ENCODE measurements at places on chromosomes 12 and 14.

DNA sequence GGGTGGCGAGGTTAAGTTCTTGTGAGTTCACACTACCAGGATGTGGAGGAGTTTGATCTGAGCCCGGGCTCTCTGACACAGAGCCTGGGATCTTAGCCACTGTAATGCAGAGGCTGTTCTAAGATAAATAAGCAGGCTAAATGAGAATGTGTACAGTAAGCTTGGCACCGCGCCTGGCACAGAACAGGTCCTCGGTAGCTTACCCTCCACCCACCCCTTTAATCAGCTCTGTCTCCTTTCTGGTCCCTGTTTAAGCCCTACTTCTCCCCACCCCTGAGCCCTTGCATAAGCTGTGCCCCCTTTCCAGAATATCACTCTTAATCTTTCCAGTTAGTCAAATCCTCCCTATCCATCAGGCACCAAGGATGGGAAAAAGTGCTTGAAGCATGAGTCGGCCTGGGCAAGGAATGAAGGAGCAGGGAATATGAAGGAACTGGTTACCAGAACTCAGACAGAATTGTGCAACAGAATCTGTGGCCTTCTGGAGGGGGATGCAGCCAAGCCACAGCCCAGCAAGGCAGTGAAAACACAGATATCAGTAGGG is 32.8 kb upstream of the CMKLR1 start:
- no peak for DNase-seq

DNA sequence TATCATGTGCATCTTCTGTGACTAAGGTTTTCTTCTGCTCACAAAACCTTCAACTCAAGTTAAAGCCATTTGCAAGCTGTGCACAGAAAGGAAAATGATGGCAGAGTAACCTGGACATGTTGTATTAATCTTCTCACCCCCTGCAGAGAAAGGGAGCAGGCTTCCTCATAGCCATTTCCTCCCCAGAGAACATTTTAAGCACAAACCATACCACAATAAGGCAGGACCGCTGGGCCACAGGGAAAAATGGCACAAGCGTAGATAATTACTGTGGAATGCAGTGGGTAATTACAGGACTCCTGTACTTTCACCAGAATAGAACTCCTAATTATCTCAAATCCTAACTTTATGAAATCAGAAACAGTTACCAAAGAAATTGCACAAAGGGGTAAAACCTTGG is 215.7 kb downstream of the KIF21A start:
- no peak for DNase-seq

DNA sequence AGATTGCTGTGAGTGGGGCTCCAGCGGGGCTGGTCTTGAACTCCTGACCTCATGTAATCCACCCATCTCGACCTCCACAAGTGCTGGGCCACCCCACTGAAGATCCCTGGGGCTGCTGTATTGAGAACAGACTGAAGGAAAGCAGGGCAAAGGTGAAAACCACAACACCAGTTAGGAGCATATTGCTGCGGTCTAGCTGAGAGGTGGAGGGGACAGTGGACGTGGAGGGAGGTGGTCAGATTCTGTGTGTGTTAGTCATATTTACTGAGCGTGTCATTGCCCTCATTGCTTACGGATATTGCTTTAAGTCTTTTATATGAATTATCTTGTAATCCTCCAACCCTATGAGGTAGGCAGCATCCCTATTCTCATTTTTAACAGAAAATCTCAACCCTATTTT is 69.0 kb upstream of the OVCH1 start:
- DNase-seq, result no peak

GRCh38 chr14:72547999-72548398 is 345.9 kb downstream of the DPF3 start:
- no peak for DNase-seq

GRCh38 chr14:65151609-65151956 is 49.3 kb upstream of the MAX start:
- no peak for DNase-seq

DNA sequence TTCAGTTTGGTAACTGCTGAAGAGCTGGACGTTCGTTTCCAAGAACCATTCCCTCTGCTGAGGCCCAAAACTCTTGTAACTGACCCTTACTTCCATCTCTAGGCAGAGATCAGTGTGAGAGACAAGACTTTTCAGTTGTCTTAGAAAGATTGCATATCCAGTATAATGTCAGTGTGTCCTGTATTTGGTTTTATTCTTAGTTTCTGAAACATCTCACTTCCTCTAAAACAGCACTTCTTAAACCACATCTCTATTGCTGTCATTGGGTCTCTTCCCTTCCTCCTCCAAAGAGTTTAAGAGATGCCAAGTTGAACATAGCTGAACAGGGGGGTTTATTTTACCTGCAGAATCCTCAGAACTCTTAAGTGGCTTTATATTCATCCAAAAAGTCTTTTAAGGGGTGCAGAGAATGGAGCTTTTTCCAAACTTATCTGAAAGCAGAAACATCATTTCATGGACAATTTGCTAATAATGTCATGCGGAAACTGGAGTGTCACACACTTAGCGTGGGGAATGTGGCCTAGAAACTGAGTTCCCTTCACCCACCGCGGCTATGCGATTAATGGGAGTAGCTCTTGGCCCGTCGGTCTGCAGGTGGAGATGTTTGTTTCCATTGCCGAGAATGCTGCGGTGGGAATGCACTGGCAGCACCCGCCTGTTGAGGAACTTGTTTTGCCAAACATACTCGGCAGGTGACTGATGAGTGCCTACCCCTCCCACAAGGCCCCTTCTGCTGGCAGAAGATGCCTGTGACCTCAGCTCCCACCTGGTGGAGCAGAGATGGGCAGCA is 148.2 kb downstream of the ADGRD1 start:
- DNase-seq, result peak; percentile 44

DNA sequence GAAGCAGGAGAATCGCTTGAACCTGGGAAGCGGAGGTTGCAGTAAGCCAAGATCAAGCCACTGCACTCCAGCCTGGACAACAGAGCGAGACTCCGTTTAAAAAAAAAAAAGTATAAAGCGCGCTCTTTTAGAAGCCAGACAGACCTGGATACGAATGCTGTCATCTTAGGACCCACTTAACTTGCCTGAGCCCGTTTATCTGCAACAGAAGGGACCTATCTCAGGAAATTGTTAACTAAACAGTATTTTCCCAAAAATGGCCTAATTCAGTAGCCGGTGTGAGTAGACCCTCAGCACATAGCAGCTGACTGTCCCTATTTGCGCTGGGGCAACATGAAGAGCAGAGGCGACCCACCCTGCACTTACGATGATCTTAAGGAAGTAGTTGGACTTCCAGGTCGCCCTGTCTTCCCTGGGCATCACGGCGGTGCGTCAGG is 529 bp downstream of the RPLP0 start:
- DNase-seq, result no peak

- DNase-seq, result no peak
Measured at GRCh38 chr12:6932766-6933165, 5.0 kb downstream of the ATN1 start.

DNA sequence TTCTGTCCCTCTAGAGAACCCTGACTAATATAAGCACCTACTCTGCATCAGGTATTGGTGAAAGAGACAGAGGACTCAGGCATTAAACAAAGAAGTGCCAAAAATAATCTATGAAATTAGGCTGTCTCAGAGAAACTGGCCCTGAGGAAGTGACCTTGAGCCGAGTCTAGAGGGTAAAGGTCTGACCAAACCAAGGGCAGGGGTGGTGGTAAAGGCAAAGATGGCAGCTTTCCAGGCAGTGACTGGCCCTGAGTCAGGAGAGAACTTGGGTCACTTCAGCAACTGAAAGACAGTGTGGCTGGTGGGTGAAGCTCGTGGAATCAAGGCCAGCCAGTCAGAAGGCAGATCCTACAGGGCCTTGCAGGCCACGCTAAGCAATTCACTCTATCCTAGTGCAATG is 30.6 kb downstream of the CDKL1 start:
- DNase-seq, result no peak

GRCh38 chr12:122190842-122191668 is 8.1 kb downstream of the LRRC43 start:
- peak; percentile 59 for DNase-seq

DNA sequence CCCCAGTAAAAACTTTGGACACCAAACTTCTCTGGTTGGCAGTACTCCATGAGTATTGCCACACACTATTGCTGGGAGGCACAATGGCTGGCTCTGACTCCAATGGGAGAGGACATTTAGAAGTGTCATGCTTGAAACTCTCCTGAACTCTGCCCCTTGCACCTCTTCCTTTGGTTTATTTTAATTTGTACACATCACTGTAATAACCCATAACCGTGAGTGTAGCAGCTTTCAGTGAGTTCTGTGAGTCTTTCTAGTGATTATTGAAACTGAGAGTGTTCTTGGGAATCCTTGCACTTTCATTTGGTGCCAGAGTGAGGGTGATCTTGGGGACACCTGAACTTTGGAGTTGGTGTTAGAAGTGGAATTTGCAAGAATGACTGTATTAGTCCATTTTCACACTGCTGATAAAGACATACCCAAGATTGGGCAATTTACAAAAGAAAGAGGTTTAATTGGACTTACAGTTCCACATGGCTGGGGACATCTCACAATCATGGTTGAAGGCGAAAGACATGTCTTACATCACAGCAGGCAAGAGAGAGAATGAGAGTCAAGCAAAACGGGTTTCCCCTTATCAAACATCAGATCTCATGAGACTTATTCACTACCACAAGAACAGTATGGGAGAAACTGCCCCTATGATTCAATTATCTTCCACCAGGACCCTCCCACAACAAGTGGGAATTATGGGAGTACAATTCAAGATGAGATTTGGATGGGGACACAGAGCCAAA is 41.3 kb upstream of the CEP83 start:
- peak; percentile 46 for DNase-seq

GRCh38 chr14:79487632-79488031 is 723.7 kb downstream of the DIO2 start:
- no peak for DNase-seq

DNA sequence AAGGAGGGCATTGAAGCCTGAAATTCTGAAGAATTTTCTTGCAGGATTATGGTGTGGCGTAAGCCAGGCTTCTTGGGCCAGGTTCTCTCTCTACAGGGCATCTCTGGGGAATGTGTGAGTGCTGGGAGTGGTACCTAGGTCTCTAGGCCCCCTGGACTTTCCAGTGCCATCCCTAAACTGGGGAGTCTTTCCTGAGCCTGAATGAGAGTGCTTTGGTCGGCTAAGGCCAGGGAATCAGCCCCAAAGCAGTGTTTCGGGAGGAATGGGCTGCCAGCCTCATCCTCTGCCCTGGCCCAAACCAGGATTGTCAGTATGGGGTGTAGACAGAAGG is 93.9 kb downstream of the CALM1 start:
- no peak for DNase-seq

GRCh38 chr12:41186026-41186425 is 2.1 kb upstream of the PDZRN4 start:
- DNase-seq, result peak; percentile 41

All from suppressor macrophage treated with lipopolysaccharide for 1 hour (primary cell).